Vagina (tissue), 2 donors: ENCODE measurements at places on chromosomes 1 and 21.

DNA sequence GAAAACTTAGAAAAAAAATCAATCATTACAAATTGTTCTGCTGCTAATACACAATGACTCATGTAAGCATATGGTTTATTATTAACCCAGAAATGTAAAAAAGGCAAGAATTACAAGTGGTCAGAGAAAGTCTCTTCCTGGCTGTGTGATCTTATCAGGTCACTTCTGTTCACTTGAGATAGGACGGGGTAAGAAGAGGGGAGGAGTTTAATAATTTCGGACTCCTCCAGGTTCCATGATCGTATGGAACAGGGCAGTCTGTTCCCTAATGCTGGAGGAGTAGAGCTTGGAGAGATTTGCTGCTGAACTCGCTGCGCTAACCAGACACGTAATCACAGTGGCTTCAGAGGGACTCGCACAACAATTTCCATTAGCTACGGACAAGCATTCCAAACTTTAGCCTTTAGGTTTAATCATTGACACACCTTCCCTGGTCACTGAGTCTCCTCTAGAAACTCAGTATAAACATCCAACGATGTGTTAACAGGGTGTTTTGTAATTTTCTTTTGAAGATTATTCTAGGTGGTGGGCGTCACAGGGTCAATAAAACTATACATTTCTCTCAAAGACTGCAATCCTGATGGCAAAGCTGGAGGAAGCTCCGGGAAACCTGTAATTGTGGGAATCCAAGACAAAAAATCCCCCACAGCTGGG is 1.3 kb downstream of the CRYZ start:
- DNase-seq: no peak

- no peak for DNase-seq
Observed at GRCh38 chr1:39992234-39992633, 37.3 kb downstream of the MFSD2A start.

GRCh38 chr1:8377271-8377981 is 59.5 kb downstream of the SLC45A1 start:
- DNase-seq: no peak

DNA sequence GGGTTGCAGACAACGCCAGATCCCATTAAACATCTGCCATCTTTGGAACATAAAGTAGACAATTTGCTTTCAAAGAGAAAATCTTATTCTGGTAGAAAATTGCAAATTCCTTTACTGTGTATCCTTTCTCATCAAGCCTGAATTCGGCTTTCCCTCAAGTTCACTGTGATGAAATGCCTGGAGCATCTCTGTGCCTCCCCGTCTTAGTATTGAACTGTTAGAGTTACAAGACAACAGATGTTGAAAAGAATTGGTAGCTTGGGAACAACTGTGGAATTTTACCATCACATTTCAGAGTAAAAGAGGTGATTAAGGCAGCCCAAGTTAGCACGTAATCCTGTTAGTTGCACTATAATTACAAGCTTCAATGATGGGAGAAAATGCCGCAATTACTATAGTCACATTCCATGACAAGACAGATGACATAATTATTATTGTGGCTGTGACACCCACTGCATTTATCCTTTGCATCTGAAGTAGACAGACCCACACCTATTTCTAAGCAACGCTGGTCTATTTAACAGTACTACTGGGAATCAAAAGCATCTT is 54.4 kb upstream of the B3GALNT2 start:
- DNase-seq: no peak

GRCh38 chr1:245822996-245823395 is 668.2 kb downstream of the KIF26B start:
- DNase-seq: no peak

- no peak for DNase-seq
Observed at GRCh38 chr1:183000167-183000962, 22.9 kb upstream of the LAMC1 start.

DNA sequence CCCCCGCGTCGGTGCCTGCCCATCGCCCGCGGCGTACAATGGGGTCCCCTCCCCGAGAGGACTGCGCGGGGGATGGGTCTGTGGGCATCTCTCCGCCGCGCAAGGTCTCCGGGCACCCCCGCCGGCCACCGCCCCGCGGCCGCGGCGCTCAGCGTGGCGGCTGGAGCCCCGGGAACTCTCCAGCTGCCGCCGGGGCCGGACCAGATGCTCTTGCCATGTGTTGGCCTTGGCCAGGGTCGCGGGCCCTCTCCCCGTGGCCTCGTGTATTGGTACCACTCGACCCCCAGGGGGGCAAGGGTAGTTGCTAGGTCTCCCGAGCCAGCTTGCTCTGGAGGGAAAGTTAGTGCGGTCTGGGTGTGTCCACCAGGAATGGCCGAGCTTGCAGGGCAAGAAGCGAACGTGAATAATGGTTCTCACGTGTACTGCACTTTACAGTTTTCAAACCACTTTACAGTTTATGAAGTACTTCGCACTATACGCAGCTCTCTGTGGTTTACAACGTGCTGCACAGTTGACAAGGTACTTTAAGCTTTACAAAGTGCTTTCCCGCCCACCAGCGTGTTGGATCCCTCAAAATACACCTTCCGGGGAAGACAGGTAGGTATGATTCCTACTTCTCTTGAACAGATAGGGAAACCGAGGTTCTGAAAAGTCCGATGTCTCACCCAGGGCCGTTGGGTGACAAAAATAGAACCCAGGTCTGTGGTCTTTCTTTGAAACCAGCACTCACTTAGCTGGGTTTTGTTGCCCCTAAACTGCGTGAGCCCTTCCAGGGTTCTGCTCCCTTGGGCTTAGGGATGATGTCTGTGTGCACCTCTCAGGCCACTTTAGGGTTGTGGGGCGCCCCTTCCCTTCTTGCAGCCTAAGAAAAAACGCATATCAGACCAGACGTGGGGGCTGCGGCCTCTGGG is 1.2 kb downstream of the EPHB2 start:
- no peak for DNase-seq

DNA sequence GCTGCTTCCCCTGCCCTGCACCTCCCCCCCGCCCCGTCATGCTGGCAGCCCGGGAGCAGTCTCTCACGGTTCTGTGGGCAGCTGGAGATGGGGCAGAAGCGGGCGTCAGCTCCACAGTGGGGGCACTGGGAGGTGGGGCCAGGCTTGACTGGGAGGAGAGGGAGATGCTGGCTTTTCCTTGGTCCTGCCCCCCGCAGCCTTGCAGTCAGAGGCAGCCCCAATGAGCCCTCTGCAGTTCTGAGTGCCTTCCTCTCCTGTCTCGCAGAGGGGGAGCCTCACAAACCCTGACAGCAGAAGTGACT is 21.7 kb downstream of the ARHGEF10L start:
- no peak for DNase-seq

- DNase-seq: no peak
Observed at GRCh38 chr1:209456878-209457277, 126.6 kb upstream of the CAMK1G start.

DNA sequence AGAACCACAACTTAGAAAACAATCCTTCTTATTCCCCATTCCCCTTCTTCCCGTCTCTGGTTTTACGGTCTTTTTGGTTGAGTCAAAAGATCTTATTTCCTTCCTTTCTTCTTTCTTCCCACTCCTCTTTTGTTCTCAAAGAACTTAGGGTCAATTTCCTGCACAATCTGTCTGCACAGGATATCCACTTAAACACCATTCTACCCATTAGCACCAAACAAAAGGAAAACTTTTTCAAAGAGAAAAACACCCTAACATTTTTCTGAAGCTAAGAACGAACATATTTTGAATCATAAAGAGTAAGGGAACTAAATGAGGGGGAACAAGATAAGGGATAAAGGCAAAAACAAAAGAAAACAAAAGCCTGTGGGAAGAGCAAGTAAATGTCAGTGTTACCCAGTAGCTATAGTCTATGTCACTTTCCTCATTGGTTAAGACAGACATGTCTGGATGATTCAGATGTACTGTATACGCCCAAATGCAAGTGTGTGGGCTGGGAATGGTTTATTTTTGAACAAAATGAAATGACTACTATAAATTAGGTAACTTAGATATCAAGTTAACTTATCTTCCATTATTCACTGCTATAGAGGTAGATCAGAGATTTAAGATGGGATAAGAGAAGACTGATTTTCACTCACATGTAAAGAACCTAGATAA is 59.9 kb downstream of the TOR3A start:
- DNase-seq: no peak
